ENCODE measurements at places on chromosomes 7 and 10.
A peak's percentile ranks its signal among the peaks of the same experiment; 100 is the strongest.

DNA sequence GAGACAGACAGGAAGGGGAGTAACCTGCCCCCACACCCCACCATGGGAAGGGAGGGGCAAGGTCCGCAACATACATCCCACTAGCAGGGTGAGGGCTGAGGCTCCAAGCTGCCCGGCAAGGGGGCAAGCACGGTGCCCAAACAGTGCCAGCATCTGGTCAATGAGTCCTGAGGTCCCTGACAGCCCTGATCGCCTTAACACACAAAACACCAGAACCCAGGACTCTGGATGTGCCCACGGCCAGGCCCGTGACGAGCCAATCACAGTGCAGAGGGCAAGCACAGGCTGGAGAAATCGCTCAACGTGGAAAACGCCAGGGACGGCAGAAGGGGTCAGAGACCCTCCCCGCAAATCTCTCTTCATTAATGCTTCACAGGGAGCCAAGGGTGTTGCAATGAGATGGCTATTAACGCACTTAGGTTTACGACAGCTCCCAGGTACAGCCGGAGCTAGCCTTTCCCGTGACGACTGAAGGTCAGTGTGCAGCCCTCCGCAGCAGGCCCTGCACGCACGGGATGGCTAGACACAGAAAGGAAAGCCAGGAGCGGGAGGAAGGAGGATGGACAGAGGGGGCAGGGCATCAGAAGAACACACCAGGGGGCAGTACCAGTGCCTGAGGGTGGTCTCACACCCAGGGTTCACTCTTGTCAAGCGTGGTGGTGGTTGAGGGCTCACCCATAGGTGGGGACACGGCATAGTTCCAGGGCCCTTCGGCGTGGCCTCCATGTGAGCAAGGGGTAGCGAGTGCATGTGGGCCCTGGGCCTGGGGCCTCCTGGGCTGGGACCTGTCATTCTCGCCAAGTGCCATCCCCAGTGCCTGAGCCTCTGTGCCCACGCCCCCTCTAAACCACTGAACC lies 220.5 kb downstream of the MAD1L1 start:
- no peak for DNase-seq

GRCh38 chr10:123582084-123582989 lies 83.8 kb upstream of the GPR26 start:
- peak; percentile 4 for DNase-seq

DNA sequence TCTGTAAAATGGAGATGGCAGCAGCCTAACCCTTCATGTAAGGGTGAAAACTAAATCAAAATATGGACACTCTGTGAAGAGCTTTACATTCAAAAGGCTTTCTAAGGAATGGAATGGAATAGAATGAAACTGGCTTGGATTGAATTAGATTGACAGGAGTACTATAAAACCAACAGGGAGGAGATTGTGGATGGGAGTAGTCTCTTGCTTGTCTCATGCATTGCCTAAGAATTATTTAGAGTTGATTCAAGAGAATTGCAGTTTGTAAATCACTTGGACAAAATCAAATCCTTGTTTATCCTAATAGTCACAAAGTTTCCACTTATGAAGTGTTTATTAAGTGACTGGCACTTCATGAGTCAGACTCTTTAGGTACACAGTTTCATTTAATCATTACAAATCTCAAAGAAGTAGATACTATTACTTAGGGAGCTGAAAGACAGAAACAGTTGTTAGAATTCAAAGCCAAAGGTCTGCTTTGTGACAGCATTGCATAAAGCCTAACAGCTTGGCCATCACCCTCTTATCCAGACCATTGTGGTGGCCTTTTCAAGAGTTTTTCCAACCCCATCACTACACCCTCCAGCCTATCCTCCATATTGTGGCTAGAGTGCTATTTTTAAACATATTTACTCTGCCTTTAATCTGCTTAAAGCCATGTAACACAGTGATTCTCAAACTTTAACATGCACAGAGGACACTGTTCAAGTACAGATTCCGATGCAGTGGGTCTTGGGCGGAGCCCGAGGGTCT lies 91.9 kb upstream of the GHITM start:
- DNase-seq, result no peak

GRCh38 chr10:126207313-126207771 lies 180.9 kb downstream of the ADAM12 start:
- no peak for DNase-seq

DNA sequence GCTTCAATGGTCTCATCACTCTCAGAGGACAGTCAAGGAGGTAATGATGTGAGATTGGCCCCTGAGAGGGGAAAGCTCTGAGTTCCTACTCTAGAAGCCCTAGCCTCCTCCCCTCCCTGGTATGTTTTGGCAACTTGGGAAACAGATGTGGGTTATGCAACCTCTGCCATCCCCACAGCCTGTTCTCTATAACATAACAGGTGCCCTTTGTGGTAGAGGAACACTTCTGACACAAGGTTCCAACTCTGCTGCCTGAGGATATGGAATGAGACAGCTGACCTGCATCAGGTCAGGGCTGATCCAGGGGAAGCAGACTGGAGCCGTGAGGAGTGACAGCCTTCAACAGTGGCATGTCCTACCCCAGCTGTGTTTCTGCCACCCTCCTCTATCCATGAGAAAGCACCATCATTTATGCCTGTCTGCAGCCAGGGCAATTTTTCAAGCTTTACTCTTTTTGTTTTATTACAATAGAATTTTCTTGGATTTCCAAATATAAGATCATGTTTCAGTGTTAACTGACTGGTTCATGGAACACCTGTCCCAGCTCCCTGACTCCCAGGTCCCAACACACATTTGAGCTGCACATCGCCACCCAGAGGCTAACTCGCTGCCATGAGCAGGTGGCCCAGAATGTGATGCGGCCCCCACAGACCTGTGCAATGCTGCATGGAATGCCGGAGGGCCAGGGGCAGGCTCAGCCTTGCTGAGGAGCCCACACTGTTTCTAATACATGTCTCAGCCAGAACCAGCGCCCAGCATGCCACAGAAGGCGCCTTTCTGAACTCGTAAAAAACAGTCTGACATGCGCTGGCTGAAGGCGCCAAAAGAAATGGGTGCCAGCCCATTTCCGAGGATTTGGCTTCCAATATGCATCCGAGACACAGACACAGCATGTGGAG lies 124.8 kb upstream of the CHST15 start:
- no peak for DNase-seq

DNA sequence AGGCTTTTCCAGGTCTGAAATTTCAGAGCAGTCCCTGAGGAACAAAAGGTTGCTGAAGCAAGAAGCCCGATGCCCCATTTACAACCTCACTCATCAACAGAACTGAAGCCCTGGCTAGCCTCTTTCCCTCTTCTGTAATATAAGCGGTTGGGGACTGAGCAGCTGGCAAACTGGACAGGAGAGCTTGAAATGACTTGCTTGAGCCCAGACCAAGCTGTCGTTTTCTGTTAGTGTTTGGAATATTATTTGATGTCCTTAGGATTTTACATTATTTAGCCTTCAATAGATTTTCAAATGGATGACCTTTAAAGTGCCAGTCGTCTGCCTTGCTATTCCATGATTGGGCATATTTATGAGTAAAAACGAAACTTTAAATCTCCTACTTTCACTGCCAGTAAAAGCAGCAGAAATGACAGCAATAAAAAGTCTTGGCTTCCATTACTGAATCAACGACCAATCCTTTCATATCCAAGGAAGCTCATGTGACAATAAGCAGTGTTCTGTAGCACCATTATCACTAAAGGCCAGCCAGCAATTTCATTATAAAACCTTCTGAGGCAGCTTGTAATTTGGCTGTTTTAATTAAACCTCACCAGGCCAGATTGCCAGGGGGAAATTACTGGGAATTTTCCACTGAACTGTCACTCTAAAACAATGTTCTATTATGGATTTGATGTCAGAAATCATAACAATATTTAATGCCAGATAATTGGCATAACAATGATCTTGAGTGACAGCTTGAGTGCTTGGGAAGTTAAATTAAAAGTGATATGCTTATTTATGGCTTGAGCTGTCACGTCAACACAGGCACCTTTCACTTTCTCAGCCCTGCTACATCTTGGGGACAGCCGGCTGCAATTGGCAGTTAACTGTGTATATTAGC lies 85.9 kb downstream of the LSMEM1 start:
- no peak for DNase-seq

DNA sequence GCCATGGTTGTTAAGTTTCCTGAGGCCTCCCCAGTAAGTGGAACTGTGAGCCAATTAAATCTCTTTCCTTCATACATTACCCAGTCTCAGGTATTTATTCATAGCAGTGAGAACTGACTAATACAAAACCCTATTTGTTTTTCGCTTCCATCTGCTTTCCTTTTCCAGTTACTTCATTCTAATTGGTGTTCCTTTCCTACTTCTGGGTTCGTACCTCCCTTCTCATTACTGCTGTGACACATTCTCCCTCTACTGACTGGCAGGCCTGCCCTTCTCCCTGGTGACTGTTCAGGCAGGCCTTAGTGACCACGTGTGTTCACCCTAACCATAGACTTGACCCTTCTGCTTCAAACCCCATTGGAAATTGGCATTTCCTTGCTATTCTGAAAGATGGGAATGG lies 37.7 kb downstream of the MTURN start:
- DNase-seq, result no peak

- DNase-seq, result no peak
Observed at GRCh38 chr10:22717728-22718127, 3.4 kb upstream of the PIP4K2A start.

GRCh38 chr10:1737222-1738061 lies at the start of gene ADARB2:
Gene ADARB2, minus strand, starts transcription at chr10:1737525.
- DNase-seq, result peak; percentile 82

DNA sequence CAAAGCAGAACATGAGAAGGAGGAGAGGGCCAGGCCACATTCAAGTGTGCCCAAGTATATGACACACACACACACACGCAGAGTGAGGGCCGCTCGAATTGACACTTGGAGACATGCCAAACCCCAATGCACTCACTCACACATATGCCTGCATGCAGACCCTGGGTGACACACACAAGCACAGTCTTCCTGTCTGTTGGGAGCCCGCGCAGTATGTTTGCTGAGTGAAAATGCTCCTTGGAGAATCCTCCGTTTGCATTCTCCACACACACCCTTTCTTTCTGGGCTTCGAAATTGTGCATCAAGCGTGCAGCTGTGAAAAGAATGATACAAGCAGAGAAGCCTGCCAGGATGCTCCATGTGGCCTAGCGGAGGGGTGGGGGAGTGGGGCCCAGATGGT lies 120.9 kb downstream of the PLXNA4 start:
- DNase-seq, result no peak

DNA sequence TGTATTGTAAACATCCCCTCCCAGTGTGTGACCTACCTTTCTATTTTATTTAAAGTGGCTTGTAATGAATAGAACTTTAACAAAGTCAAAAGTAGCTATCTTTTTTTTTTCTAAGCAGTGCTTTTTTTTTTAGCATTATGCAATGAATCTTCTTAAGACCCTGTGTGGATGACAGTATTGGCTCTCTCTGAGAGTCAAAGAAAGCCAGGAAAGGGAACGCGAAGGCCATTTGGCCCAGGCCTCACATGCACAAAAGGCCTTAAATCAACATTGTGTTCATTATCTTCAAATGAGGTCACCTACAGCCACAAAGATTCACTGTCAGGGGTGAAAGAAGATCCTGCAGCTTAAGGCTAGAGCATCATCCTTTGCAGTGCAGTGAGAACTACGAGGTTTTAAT lies 721.5 kb downstream of the GRID1 start:
- peak; percentile 11 for DNase-seq

DNA sequence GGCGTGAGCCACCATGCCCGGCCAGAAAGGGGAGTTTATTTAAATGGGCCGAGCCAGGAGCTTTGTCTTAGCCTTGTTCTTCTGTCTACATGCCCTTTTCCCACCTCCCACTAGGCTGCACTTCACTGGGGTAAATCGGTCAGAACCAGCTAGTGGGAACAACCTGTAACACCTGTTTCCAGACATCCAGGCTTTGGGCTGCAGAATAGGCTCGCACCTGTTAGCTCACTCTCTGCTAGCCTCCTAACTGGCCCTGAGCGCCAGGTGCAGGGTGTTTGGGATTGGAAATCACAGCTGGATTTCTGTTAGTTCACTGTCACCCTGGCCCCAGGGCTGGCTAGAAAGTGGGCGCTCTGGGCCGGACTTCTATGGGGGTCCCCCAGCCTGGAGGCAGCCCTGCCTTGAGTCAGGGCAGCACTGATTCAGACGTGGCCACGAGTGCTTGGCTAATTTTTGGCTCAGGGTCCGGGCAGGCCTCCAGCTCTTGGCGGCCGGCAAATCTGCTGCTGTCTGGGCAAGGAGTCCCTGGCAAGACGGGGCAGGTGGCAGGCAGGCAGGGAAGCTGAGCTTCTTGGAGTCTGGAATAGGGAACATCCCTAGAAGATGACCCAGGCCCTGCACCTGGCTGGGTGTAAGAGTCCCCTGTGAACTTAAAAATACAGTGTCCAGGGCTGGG lies 48.6 kb downstream of the GTF2IRD1 start:
- no peak for DNase-seq

DNA sequence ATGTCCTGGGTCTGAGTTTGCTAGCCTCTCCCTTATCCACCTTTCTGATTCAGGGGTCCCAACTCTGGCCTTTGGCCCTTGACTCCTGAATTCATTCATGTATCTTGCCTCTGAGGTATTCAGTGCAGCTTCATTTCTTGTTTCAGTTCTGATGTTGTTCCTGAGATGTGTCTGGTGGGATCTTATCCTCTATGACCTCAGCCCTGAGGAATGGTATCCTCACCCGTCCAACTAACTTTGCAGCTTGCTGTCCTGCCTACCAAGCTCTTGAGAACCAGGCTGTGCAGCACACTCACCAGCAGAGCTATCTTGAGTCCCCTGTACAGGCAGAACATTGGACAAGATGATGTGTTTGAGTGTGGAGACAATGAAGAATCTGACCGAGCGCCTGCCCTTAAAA lies 13.8 kb downstream of the SUFU start:
- no peak for DNase-seq

DNA sequence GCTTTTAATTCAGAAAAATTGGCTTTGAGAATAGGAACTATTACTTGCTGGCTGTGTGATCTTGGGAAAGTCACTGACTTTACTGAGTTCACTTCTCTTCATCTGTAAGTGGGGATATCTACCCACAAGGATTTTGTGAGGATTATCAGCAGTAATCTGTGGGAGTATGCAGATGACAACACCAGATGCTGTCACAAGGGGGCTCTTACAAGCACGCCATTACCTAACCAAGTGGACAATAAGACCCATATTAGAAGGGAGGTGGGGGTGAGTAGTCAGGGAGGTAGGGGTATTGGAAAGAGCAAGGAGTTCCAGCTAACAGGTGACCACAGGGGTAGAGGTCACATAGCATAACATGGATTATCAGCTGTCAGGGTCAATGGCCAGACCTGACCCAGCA lies 569.4 kb downstream of the SUGCT start:
- no peak for DNase-seq

- DNase-seq, result no peak
Observed at GRCh38 chr10:14330388-14331061, at the start of gene FRMD4A. Gene FRMD4A, minus strand, starts transcription at chr10:14330924.

DNA sequence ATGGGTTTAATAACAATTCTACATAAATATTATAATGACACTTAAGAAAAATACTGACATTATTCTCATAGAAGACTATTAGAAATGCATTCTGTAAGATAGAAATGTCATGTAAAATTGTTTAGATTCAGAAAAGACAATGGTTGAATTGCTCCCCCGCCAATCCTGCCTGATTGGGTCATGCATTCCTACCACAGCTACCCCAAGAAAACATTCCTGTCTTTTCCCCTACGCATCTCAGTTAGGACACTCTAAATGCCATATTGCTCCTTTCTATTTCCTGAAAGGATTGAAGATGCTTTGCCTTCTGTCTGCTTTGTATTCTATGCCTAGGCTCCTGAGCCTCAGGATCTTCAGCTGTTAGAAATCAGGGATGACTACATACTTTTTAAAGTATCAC lies 109.4 kb downstream of the DGKB start:
- no peak for DNase-seq
